ENCODE measurements at places on chromosomes 7 and 10.

DNA sequence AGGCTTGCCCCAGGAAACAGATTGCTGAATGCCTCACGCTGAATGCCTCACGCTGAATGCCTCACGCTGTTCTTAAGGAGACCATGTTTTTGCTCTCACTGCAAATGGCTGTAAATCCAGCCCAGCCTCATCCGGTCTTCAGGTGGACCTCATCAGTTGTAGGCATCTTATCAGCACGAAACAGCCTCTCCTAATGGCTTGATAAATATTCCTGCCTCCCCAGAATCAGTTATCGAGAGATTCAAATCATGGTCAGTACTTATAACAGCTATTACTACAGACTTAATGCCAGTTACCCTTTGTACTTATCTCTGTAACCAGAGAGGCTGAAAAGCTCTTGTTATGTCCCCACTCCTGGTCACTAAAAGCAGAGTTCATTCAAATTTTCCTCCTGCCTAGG is 290.6 kb downstream of the FZD1 start:
- H3K36me3 ChIP-seq, result no peaks in the 10 kb centered on the region
- H3K4me3 ChIP-seq, result no peak overlapping the region
- no peaks in the 10 kb centered on the region for H3K27me3 ChIP-seq
- peaks cover 22% of the 10 kb centered on the region for H3K4me1 ChIP-seq
- no peak for DNase-seq

DNA sequence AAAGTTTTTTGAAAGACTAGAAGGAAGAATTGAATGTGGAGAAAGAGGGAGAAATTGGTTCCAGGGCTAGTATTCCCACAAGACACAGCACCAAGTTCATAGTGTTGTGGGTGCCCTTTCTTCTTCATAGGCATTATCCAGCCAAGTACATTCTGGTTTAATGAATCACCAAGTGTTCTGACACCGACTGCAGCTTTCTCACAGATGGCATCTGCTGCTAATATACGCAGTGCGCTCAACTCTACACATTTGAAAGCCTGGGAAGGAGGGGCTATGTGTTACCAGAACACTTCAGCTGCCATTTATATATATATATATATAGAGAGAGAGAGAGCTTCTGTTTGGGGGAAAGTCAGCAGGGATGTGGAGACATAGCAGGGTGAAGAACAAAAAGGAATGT is 1168.4 kb downstream of the GATA3 start:
- peak overlapping the region; percentile 89 for H3K27ac ChIP-seq
- H3K4me1 ChIP-seq, result no peaks in the 10 kb centered on the region
- no peaks in the 10 kb centered on the region for H3K36me3 ChIP-seq

GRCh38 chr7:102992509-102992937 is 79.7 kb downstream of the LRRC17 start:
- H3K4me3 ChIP-seq, result no peak overlapping the region
- H3K27ac ChIP-seq, result peak overlapping the region; percentile 99
- no peaks in the 10 kb centered on the region for H3K36me3 ChIP-seq
- no peaks in the 10 kb centered on the region for H3K27me3 ChIP-seq
- H3K4me1 ChIP-seq, result peaks cover 27% of the 10 kb centered on the region

- H3K27ac ChIP-seq, result peak overlapping the region; percentile 34
- peaks cover 21% of the 10 kb centered on the region for H3K4me1 ChIP-seq
- no peaks in the 10 kb centered on the region for H3K36me3 ChIP-seq
- no peaks in the 10 kb centered on the region for H3K27me3 ChIP-seq
- DNase-seq, result no peak
Observed at GRCh38 chr10:6292741-6293151, 90.0 kb downstream of the PFKFB3 start.
